ENCODE measurements at places on chromosomes 1 and 21.

- no peak for DNase-seq
Measured at GRCh38 chr1:20197329-20197791, 11.0 kb upstream of the PLA2G2C start.

- DNase-seq, result no peak
Measured at GRCh38 chr1:31000301-31000700, 65.2 kb downstream of the PUM1 start.

- DNase-seq, result no peak
Measured at GRCh38 chr1:18557621-18558465, 72.8 kb upstream of the PAX7 start.

- no peak for DNase-seq
Measured at GRCh38 chr1:30749691-30750583, 7.6 kb downstream of the LAPTM5 start.

- no peak for DNase-seq
Measured at GRCh38 chr1:232280910-232281309, 349.0 kb downstream of the SIPA1L2 start.

- DNase-seq, result peak; percentile 96
Measured at GRCh38 chr1:245156041-245156735, 1.4 kb downstream of the KIF26B start.

- DNase-seq, result no peak
Measured at GRCh38 chr1:997713-997992, 2.2 kb downstream of the HES4 start.

- peak; percentile 24 for DNase-seq
Measured at GRCh38 chr1:74504125-74504932, 8.1 kb downstream of the LRRC53 start.

GRCh38 chr1:149967041-149967440, 30.4 kb upstream of the MTMR11 start:
- no peak for DNase-seq

DNA sequence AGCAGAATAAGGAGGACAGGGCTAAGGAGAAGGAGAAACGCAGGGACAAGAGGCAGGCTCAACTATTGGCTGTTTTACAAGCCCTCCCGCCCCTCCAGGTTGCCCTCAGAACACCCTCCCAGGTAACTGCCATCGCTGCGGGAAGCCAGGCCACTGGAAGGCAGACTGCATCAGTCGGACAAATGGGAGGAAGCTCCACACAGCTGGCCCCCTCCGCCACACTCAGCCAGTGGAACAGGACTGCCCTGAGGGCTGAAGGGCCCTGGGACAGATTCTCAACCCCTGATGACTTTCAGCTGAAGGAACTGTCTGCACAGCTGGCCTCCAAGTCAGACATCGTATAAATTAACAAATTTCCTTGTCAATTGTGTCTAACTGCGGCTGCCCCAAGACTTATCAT, 21.8 kb downstream of the LRRC3 start:
- no peak for DNase-seq

DNA sequence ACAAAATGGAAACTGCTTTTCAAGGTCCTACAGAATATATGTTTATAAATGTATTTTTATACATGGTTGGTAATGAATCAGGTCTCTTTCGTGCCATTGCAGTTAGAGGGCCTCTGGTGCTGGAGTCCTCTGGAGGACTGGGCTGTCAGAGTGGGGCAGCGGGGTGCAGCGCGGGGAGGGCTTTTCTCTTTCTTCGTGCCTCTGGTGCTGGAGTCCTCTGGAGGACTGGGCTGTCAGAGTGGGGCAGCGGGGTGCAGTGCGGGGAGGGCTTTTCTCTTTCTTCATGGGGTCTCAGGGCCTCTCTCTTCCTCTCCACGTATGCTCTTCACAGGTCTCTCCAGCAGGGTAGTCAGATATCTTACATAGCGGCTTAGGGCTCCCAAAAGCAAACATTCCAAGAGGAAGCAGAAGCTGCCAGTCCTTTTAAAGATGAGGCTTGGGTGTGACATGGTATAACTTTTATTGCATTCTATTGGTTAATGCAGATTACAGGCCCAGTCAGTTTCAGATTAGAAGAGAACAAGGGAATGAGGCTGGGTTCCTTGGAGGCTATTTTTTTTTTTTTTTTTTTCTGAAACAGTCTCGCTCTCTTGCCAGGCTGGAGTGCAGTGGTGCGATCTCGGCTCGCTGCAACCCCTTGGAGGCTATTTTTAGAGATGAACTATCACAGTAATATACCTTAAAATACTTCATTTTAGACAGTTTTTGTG, 13.1 kb downstream of the SDCCAG8 start:
- no peak for DNase-seq

- no peak for DNase-seq
Measured at GRCh38 chr1:214831956-214832355, 229.0 kb downstream of the CENPF start.

GRCh38 chr21:27321791-27322190, 354.9 kb upstream of the ADAMTS5 start:
- DNase-seq, result no peak

- no peak for DNase-seq
Measured at GRCh38 chr21:43654806-43655489, 4.3 kb downstream of the HSF2BP start.
